ENCODE measurements at places on chromosomes 2 and 18. TPM values are rescaled to one million over a fixed set of nuclear protein-coding genes. Genes with fewer than 3 reads are reported as not detected.

GRCh38 chr2:160445673-160446072, 47.9 kb downstream of the RBMS1 start:
- H3K27me3 ChIP-seq = no peaks in the 10 kb centered on the region
- no peaks in the 10 kb centered on the region for H3K36me3 ChIP-seq
- no peak overlapping the region for H3K4me3 ChIP-seq
- DNase-seq = no peak

The ERFE gene
- total RNA-seq = not detected

The CNGA3 gene
- total RNA-seq = 0.48 TPM

DNA sequence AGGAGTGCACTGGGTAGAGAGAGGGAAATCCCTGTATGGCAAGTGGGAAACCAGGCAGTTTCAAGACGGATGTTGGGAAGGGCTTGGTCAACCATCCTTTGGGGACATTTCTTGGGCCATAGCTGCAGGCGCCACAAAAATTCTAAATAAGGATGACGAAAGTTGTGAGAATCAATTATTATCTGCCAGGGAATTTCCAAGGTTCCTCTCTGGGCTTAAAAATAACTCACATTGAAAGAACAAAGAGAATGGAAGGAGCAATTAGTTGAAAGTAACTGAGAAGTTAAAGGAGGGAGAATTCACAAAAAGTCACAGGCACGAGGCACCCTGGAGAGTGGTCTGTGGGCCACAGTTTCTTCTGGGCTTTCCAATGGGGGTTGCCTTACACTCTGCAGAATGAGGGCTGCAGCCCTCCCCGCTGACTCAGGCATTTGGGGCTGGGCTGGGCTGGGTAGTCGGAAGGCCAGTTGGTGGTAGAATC, 195.7 kb downstream of the SMAD7 start:
- no peaks in the 10 kb centered on the region for H3K27me3 ChIP-seq
- no peak overlapping the region for H3K27ac ChIP-seq
- DNase-seq = no peak
- H3K4me1 ChIP-seq = no peaks in the 10 kb centered on the region
- no peak overlapping the region for H3K4me3 ChIP-seq
- peaks cover 23% of the 10 kb centered on the region for H3K36me3 ChIP-seq

- no peak overlapping the region for H3K27ac ChIP-seq
- DNase-seq = no peak
Observed at GRCh38 chr2:58939388-58939787, 698.3 kb upstream of the FANCL start.

DNA sequence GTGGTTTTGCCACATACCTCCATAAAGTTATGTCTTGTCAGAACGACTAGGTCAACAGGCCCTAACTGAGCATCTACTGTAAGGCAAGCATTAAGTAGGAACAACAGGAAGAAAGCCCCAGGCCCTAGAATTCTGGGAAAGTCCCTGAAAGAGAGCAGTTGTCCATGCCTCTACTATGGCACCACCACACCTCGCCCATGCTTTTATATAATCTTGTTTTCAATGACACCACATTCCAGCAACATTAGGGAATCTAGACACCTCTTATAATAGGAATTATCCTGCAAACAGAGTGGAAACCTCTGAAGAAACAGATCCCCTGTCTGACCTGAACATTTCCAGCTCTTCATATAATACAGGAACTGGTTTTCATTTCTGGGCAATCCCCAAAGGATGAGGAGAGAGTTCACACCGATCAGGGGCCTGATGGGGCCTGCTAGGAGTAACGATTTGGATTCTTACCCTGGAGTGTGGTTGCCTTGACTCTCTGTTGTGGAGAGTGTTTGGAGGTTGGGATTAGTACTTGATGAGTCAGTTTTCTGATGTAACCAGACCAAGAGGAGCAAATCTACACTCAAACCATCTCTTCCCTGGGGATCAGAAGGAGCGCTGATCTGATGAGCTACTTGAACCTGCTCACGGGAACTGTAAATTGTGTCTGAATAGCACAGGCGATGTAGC, 31.9 kb upstream of the CEP68 start:
- no peaks in the 10 kb centered on the region for H3K27me3 ChIP-seq
- peaks cover 35% of the 10 kb centered on the region for H3K36me3 ChIP-seq
- H3K27ac ChIP-seq = no peak overlapping the region
- DNase-seq = no peak
- H3K4me1 ChIP-seq = peaks cover 23% of the 10 kb centered on the region

The ZBTB7C gene
- 53.0 TPM for total RNA-seq

DNA sequence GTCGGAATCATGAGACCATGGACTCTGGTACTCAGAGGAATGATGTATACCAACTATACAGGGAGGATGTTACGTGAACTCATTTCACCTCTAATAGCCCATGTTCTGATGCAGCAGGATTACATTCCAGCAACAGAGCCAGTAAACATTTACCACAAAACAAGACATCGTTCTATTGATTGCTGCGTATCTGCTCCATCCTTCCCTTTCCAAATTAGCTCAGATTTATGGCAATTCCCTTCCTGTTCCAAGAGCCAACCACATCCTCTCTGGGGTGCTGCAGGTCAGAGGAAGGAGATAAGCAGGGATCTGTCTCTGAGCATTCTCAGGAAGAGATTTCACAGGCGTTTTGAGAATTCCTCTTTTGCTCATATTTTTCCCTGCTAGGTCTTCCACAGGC, 98.3 kb downstream of the KLF7 start:
- no peak overlapping the region for H3K4me3 ChIP-seq
- H3K27ac ChIP-seq = no peak overlapping the region
- H3K4me1 ChIP-seq = no peaks in the 10 kb centered on the region
- no peaks in the 10 kb centered on the region for H3K36me3 ChIP-seq
